ENCODE measurements at places on chromosomes 2 and 18.
A peak's percentile ranks its signal among the peaks of the same experiment; 100 is the strongest.

GRCh38 chr2:45567288-45567963 is 43.6 kb downstream of the SRBD1 start:
- H3K27me3 ChIP-seq, result no peaks in the 10 kb centered on the region
- peak overlapping the region; percentile 70 for H3K4me3 ChIP-seq

GRCh38 chr18:31274931-31275330 is 43.0 kb upstream of the DSG1 start:
- H3K27ac ChIP-seq, result no peak overlapping the region
- no peaks in the 10 kb centered on the region for H3K4me1 ChIP-seq
- no peaks in the 10 kb centered on the region for H3K36me3 ChIP-seq
- no peak for DNase-seq
- H3K27me3 ChIP-seq, result no peaks in the 10 kb centered on the region
- H3K4me3 ChIP-seq, result no peak overlapping the region

GRCh38 chr18:40612356-40612755 is 1342.7 kb upstream of the PIK3C3 start:
- H3K27ac ChIP-seq, result no peak overlapping the region
- H3K4me3 ChIP-seq, result no peak overlapping the region
- H3K4me1 ChIP-seq, result no peaks in the 10 kb centered on the region
- no peak for DNase-seq

- no peaks in the 10 kb centered on the region for H3K27me3 ChIP-seq
- H3K36me3 ChIP-seq, result no peaks in the 10 kb centered on the region
- H3K27ac ChIP-seq, result peak overlapping the region; percentile 78
- peaks cover 73% of the 10 kb centered on the region for H3K4me1 ChIP-seq
Measured at GRCh38 chr2:45891719-45892424, 240.4 kb downstream of the PRKCE start.

DNA sequence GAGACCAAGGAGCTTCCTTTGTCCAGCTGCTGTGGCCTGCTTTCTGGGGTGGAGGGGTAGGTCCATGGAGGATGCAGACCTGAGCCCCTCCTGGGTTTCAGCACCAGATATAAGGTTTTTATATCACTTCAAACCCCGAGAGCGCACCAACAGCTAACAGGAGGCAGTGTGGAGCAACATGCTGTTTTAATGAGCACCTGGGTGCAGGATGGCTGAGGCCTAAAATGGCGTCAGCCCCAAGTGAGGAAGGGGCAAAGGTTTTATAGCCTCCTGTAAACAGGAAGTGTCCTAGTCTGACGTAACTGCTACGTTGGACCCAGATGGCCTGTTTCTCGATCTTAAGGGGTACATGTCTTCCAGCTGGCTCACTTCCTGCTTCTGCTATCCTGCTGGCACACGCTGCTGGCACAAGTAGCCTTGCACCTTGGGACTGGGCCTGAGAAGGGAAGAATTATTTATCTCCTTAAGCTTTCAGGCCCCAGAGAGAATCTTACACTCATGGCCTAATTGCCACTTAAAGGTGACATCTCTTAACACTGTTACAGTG is 11.4 kb upstream of the REG1B start:
- no peaks in the 10 kb centered on the region for H3K36me3 ChIP-seq
- no peak overlapping the region for H3K4me3 ChIP-seq
- peak overlapping the region; percentile 91 for H3K27ac ChIP-seq
- H3K4me1 ChIP-seq, result peaks cover 24% of the 10 kb centered on the region

DNA sequence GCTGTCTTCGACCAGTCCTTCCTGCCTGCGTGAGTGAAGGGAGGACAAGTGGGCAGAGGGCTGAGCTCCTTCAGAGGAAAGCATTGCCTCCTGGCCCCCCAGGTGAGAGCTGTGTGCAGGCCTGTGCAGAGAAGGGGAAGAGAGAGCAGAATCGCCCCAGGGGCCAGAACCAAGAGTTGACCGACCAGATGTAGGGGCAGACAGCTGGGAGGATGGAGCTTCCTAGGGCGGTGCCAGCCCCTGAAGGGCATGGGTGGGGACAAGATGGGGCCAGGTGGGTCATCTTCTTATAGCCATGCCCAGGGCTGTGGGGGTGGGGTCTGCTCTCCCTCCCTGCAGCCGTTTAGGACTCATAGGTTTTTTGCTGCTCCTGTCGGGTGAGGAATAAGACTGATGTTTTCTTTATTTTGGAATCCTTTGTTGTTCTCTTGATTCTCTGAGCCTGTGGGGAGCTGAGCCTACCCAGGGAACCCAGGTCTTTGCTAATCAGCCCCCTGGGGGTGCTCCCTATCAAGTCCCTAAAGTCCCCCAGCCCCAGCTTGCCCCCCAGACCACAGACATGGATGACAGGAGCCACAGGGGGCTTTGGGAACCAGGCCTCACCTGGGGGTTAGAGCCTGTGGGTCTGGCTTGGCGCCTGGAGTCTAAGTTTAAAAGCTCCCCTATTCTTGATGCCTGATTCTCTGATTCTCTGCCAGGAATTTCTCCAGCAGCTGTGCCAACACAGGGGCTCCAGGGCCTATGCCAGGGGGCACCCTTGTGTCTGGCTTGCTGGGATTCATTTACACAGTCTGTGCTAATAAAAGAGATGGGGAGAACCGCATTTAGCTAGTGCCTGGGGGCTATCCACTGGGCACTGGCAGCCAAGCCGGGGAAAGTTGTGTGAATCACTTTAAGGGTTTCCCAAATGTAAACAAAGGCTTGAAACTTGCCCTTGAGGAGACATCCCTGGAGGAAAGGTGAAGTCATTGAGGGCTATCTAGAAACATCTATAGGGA is 9.3 kb upstream of the EFHD1 start:
- H3K4me1 ChIP-seq, result no peaks in the 10 kb centered on the region
- H3K27me3 ChIP-seq, result peaks cover 14% of the 10 kb centered on the region
- no peaks in the 10 kb centered on the region for H3K36me3 ChIP-seq

- no peaks in the 10 kb centered on the region for H3K27me3 ChIP-seq
- no peak overlapping the region for H3K4me3 ChIP-seq
- DNase-seq, result no peak
- no peak overlapping the region for H3K27ac ChIP-seq
Measured at GRCh38 chr2:167986223-167986622, 261.2 kb downstream of the STK39 start.

DNA sequence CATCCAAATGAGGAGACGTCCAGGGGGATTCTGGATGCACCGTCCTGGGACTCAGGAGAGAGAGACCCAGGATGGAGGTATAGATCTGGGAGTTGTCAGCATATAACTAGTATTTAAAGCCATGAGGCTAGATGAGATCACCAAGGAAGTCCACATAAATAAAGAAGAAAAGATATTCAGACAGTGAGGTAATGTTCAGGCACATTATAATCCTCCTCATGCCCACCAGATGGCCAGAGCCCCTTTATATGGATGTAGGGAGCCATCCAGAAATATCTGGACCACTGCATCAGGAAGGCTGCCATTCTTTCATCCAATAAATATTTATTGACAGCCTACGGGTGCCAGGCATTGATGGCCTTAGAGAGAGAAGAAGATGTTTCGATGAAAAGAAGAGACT is 21.2 kb upstream of the NCKAP5 start:
- no peaks in the 10 kb centered on the region for H3K4me1 ChIP-seq
- H3K27me3 ChIP-seq, result no peaks in the 10 kb centered on the region
- no peak overlapping the region for H3K4me3 ChIP-seq

DNA sequence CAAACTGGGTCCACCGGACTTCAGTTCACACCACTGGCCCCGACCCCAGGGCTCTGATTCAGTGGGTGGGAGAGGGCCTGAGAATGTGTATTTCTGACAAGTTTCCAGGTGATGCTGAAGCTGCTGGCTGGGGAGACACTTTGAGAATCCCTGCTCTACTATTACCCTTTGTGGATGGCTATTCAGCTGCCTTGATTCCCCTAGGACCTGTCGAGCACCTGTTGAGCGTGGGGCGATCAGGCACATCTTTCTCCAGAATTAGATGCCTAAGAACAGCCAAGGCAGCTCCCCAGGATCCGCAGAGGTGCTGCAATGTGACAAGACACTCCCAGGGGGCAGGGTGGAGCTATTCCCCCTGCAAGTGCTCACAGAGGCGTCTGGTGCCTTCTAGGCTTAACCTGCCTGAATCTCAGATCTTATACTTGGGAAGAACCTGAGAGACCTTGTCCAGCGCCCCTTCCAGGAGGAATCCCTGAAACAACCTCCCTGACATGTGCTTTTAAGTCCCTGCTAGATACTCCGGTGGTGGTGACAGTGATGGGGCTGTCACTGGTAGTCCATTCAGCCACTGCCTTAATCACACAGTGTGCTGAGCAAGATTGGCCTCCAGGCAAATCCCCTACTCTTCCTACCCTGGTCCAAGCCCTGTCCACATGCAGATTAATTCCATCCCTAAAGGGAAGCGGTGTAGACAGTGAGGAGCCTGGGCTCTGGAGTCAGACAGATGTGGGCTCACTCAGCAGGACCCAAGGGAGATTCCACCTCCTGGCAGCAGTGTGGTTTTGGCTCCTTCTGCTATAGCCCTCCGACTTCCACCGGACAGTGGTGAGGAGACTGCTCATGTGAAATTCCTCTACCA is 43.4 kb upstream of the OTOF start:
- no peak overlapping the region for H3K27ac ChIP-seq
- H3K4me3 ChIP-seq, result no peak overlapping the region
- no peaks in the 10 kb centered on the region for H3K36me3 ChIP-seq
- no peaks in the 10 kb centered on the region for H3K4me1 ChIP-seq
- DNase-seq, result no peak

- H3K4me3 ChIP-seq, result no peak overlapping the region
- H3K4me1 ChIP-seq, result peaks cover 35% of the 10 kb centered on the region
- H3K27me3 ChIP-seq, result no peaks in the 10 kb centered on the region
- no peak overlapping the region for H3K27ac ChIP-seq
- H3K36me3 ChIP-seq, result no peaks in the 10 kb centered on the region
- no peak for DNase-seq
Measured at GRCh38 chr2:58032764-58033080, 13.9 kb upstream of the VRK2 start.

GRCh38 chr2:58740426-58740825 is 499.3 kb upstream of the FANCL start:
- H3K4me3 ChIP-seq, result no peak overlapping the region
- no peaks in the 10 kb centered on the region for H3K36me3 ChIP-seq
- no peak for DNase-seq
- H3K27ac ChIP-seq, result no peak overlapping the region
- H3K4me1 ChIP-seq, result no peaks in the 10 kb centered on the region

- no peaks in the 10 kb centered on the region for H3K4me1 ChIP-seq
- H3K36me3 ChIP-seq, result no peaks in the 10 kb centered on the region
- DNase-seq, result no peak
- H3K27me3 ChIP-seq, result no peaks in the 10 kb centered on the region
- H3K27ac ChIP-seq, result no peak overlapping the region
- no peak overlapping the region for H3K4me3 ChIP-seq
Measured at GRCh38 chr2:128530025-128530573, 211.4 kb upstream of the HS6ST1 start.

- no peaks in the 10 kb centered on the region for H3K36me3 ChIP-seq
- H3K4me3 ChIP-seq, result no peak overlapping the region
- H3K27me3 ChIP-seq, result peaks cover 2% of the 10 kb centered on the region
- H3K27ac ChIP-seq, result no peak overlapping the region
- no peaks in the 10 kb centered on the region for H3K4me1 ChIP-seq
Measured at GRCh38 chr18:49617865-49618264, 56.0 kb downstream of the LIPG start.

DNA sequence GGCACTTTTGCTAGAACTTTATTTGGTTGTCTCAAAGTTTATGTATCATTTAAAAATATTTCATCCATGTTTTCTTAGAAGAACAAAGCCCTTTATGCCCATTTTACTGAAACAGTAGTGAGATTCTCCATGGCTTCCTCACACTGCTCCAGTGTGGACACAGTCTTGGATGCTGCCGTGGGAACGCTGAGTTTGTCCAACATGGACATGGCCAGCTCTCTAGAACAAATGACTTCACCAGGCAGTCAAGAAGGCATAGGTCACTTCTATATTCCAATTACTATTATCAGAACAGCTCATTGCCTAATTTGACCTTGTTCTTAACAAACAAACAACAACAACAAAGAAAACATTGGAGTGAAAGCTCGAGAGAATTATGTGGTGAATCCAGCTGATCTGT is 414.1 kb upstream of the ID2 start:
- no peaks in the 10 kb centered on the region for H3K4me1 ChIP-seq
- H3K27ac ChIP-seq, result no peak overlapping the region
- H3K36me3 ChIP-seq, result no peaks in the 10 kb centered on the region
- no peaks in the 10 kb centered on the region for H3K27me3 ChIP-seq
